SK-N-DZ (cell line): ENCODE measurements at places on chromosomes 6 and 20.

GRCh38 chr6:105038259-105038658 lies 81.4 kb downstream of the LIN28B start:
- DNase-seq, result no peak

- DNase-seq, result no peak
These were observed 171.3 kb downstream of the HACE1 start for GRCh38 chr6:104688283-104688969.

DNA sequence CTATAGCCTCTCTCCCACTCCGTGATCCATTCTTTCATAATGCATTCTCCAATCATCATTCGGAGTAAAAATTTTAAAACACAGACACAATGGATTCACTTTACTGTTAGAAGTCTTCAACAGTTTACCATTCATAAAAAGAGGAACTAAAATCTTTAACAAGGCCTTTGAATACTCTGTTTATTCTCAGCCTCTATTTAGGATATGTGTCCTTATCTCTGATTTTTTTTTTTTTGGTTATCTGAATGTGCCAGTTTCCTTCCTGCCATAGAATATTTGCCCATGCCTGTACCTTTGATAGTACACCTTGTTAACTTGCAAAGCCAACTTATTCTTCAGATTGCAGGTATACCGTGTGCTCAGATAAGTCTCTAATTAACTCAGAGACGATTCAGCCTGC lies 11.1 kb downstream of the CRISP1 start:
- DNase-seq, result no peak

- DNase-seq, result no peak
These were observed 3.8 kb upstream of the RANBP9 start for GRCh38 chr6:13715444-13715883.

DNA sequence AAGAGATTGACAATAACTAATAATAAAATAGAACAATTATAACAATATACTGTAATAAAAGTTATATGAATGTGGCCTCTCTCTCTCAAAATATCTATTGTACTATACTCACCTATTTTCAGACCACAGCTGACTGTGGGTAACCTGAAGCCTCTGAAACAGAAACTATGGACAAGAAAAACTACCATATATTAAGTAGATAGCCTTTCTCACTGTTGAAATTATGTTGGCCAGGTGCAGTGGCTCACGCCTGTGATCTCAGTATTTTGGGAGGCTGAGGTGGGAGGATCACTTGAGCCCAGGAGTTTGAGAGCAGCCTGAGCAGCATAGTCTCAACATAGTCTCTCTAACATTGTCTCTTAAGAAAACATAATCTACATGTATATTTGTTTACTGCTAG lies 89.9 kb downstream of the DOK5 start:
- DNase-seq, result no peak

- no peak for DNase-seq
These were observed 156.8 kb upstream of the PTPN1 start for GRCh38 chr20:50353289-50353961.

- no peak for DNase-seq
These were observed 76.9 kb upstream of the RALY start for GRCh38 chr20:33916768-33917167.
